ENCODE measurements at places on chromosomes 2 and 18. TPM values are rescaled to one million over a fixed set of nuclear protein-coding genes. Genes with fewer than 3 reads are reported as not detected.

DAW1 gene
- 0.13 TPM for total RNA-seq

REG3G gene
- total RNA-seq = not detected

TDRD15 gene
- under 0.01 TPM for total RNA-seq

NEU4 gene
- total RNA-seq = not detected

COL3A1 gene
- total RNA-seq = 2,175 TPM

UGT1A1 gene
- not detected for total RNA-seq

IL36B gene
- total RNA-seq = not detected

TMEM150A gene
- total RNA-seq = 9.4 TPM

SEPTIN10 gene
- total RNA-seq = 183 TPM

INHA gene
- 0.26 TPM for total RNA-seq

DLX2 gene
- 0.22 TPM for total RNA-seq

CRIM1 gene
- 531 TPM for total RNA-seq

SP140 gene
- total RNA-seq = 0.26 TPM

POTEI gene
- not detected for total RNA-seq

SCN7A gene
- not detected for total RNA-seq

CENPA gene
- total RNA-seq = 5.2 TPM

HS1BP3 gene
- 31.6 TPM for total RNA-seq

BCS1L gene
- 26.0 TPM for total RNA-seq

CFC1 gene
- total RNA-seq = not detected

SERPINB11 gene
- not detected for total RNA-seq

RESP18 gene
- total RNA-seq = not detected

PROKR1 gene
- 0.11 TPM for total RNA-seq

UGT1A4 gene
- total RNA-seq = not detected

NT5C1B gene
- not detected for total RNA-seq
